ENCODE measurements at places on chromosomes 1 and 21.

DNA sequence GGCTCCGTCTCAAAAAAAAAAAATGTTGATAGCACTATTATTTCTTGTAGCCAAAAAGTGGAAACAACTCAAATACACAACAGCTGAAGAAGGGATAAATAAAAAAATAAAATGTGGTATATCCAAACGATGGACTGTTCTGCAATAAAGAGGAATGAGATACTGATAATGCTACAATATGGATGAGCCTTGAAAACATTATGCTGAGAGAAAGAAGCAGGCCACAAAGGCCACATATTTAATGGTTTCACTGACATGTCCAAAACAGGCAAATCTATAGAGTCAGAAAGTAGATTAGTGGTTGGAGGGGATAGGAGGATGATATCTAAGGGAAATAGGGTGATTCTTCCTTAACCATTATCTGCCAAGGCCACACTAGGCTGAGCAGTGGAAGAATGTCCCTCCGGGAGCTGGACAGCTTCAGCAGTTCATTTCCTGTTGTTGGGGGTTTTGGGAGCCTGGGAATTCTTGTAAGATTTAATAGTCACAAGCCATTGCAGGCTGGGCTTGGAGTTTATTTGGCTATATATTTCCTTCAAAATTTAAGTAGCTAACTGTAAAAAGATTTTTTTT is 53.5 kb downstream of the ST3GAL3 start:
- peak; percentile 26 for DNase-seq

GRCh38 chr1:117664314-117664713 is 58.5 kb downstream of the TENT5C start:
- DNase-seq: no peak

DNA sequence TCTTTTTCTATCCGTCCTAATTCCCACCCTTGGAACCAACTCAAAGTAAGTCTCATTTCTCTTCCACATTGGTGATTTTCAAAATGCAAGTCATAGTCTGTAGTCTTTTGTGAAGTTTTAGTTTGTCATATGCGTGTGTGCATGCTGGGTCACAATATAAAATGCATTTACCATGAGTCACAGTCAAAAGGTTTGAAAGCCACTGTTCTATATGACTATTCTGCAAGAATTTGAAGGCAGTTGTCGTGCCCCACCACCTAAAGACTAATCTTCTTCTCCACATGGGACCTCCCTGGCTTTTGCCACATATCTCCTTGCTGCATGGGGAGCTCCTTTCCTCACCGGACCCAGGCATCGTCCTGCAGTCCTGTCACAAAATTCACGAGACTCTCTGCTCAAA is 1.6 kb downstream of the STPG1 start:
- peak; percentile 67 for DNase-seq

GRCh38 chr1:83619170-83619896 is 379.6 kb downstream of the TTLL7 start:
- no peak for DNase-seq

- peak; percentile 51 for DNase-seq
Observed at GRCh38 chr21:35197191-35197590, 148.1 kb upstream of the RUNX1 start.

GRCh38 chr1:26541431-26541815 is 11.9 kb downstream of the RPS6KA1 start:
- no peak for DNase-seq

- no peak for DNase-seq
Observed at GRCh38 chr1:58914925-58915324, 131.1 kb upstream of the JUN start.

- peak; percentile 78 for DNase-seq
Observed at GRCh38 chr1:36365381-36365780, 20.3 kb downstream of the STK40 start.
